Activated CD4-positive, alpha-beta T cell treated with anti-CD3 and anti-CD28 coated beads, Interleukin-2, amount 50 U/mL, for 4 hours (primary cell): ENCODE measurements at places on chromosomes 12 and 14.
A peak's percentile ranks its signal among the peaks of the same experiment; 100 is the strongest.

DNA sequence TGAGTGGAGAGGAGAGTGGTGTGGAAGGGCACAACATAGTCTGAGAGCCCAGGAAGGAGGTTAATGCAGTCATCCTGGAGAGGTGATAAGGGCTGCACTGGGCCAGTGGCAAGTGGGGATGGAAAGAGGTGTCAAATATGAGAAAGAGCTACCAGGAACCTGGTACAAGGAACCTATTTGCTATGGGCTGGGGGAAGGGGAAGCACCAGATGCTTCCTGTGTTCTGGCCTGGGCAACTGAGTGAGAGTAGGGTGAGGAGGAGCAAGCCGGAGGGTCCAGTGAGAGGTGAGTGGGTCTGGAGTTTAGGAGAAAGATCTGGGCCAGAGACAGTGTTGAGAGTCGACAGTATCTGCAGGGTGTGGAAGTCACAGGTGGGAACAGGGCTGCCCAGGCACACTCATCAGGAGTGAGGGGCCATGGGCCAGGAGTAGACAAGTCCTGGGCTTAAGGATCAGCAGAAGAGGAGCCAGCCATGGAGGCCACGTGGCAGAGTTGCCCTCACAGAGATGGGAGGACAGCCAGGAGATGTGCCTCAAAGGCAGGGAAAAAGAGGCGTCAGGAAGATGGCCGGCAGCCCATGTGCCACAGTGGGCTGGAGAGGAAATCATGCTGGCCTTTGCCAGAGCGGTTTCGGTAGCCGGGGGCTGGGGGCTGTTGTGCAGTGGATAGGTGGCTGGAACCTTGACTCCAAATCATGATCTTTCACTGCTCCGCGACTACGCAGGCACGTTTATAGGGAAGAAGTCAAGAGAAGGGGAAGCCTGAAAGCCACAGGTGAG lies 2.9 kb upstream of the AQP6 start:
- DNase-seq: no peak

DNA sequence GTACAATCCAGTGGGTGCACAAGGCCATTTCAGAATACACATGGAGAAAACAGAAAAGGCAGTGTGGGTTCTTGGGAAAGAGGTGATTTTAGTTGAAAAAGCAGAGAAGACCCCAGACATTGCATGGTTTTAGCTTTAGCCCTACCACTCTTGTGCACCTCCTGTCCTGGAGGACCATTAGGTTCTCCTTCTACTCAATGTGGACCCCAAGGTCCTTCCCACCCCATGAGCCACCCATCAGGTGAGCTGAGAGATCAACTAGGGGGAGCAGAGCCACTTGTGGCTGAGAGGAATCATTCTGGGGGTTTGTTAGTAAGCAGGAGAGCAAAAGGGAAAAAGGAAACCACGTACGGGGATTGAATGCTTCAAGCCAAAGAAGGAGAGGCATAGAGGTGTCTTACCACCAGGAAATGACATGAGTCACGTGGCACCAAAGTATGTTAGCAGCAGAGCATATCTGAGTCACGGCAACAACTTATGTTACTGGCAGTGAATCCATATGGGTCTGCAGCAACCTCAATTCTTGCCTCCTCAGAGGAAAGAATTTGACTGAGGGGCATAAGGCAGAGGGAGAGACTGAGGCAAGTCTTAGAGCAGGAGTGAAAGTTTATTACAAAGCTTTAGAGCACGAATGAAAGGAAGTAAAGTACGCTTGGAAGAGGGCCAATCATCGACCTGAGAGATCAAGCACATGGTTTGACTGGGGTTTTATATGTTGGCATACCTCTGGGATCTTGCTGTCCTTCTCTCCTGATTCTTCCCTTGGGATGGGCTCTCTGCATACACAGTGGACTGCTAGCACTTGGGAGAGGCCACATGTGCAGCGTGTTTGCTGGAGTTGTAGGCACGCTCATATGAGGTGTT lies 73.9 kb downstream of the HSD17B6 start:
- peak; percentile 9 for DNase-seq

GRCh38 chr12:119911182-119911581 lies 34.1 kb upstream of the CIT start:
- no peak for DNase-seq

DNA sequence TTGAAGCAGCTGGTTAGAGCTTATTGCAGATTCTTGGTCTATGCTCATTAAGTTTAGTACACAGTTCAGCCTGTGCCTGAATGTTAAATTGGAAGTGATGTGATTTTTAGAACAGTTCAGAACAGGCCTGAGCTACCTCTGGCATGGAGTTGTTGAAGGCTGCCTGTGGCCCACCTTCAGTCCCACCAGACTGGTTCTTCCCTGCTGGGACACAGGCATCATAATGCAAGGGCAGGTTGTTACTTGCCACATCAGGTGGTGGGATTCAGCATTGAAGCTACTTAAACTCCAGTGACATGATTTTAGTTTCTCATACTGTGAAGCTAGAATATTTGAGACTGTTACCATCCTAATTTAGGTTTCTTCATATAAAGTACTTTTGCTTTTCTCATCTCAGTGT lies 49.4 kb downstream of the PROX2 start:
- DNase-seq: no peak

GRCh38 chr12:114649585-114649984 lies 34.4 kb downstream of the TBX3 start:
- no peak for DNase-seq

GRCh38 chr14:103892247-103892646 lies 36.0 kb upstream of the TDRD9 start:
- no peak for DNase-seq

DNA sequence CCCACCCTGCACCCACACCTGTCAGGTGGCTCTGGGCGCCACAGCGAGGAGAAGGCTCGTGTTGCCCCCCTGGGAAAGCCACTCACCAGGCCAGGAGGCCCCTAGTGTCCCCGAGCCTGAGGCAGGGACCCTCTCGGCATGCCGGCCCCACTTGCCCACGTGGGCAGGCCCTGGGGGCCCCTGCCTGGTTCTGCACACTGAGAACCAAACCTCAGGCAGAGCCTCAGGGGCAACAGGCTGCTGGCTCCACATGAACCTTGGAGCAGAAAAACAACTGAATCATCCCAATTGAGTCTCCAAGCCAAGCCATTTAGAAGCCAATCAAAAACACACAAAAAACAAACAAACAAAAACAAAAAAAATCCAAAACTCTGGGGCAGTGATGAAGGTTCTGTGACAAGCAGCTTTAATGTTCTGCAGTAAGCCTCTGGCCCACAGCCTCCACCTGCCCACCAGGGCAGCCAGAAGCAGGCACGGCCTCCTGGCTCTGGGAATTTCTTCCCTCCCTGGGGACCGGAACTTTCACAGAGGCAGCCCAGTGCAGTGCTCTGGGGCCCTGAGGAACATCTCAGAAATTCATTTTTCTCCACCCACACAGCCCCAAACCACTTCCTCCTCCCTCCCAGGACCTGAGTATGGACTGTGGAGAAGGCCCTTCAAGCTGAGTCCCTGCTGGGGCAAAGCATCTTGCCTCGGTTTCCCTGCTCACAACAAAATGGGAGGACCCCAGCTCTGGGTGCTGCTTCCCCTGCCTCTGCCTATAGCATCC lies 90.2 kb downstream of the CHGA start:
- no peak for DNase-seq

DNA sequence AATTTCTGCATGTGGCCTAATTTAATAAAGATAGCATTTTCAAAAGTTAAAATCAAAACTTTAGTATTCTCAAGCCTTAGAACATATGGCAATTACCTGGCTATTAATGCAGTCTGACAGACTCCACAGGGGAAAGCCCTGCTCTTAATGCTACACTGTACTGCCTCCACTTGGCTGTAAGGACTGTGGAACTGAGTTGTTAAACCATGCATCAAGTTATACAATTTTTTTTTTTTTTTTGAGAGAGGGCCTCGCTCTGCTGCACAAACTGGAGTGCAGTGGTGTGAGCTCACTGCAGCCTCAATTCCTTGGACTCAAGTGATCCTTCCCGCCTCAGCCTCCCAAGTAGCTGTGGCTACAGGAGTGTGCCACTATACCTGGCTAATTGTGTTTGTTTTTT lies 19.0 kb upstream of the NDUFA12 start:
- DNase-seq: no peak

DNA sequence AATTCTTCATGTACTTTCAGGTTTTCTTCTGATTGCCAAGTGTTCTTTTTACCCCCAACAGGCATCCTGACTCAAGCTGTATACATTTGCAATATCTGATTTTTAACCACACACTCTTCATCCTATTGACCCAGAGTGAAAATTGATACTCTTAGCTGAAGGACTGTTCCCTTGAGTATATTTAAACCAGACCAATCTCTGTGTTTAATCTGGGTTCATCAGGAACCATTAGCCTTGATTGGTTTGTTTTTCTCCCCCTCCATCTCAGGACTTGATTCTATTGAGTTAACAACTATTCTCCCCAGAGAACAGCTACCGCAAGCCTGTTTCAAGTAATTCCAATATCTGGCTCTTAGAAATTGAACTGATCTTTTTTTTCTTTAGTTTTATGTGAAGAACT lies 222.3 kb upstream of the NOVA1 start:
- DNase-seq: no peak

GRCh38 chr12:55074806-55075205 lies 51.4 kb upstream of the OR9K2 start:
- DNase-seq: no peak

DNA sequence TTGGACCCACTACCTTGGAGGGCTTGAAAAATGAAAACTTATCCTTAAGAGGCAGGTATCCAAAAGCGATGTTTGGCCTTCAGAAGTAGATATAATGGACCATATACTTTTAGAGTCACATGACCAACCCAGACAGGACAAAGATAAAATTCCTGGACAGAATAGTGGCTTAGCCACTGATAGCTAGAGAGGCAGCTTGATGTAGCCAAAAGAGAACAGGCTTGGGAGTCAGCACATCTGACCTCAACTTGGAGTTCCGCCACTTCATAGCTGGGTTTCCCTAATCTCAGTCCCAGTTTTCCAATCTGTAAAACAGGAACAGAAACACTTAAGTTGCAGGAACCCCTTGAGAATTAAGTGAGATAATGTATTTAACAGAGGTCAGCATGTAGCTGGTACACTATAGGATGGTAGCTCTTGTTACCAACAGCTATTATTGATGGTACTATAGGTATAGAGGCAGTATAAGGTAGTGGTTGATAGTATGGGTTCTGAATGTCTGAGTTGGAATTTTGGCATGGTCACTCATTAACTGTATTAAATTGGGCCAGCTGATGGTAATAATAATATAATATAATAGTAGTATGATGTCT lies 63.2 kb upstream of the USP44 start:
- no peak for DNase-seq

DNA sequence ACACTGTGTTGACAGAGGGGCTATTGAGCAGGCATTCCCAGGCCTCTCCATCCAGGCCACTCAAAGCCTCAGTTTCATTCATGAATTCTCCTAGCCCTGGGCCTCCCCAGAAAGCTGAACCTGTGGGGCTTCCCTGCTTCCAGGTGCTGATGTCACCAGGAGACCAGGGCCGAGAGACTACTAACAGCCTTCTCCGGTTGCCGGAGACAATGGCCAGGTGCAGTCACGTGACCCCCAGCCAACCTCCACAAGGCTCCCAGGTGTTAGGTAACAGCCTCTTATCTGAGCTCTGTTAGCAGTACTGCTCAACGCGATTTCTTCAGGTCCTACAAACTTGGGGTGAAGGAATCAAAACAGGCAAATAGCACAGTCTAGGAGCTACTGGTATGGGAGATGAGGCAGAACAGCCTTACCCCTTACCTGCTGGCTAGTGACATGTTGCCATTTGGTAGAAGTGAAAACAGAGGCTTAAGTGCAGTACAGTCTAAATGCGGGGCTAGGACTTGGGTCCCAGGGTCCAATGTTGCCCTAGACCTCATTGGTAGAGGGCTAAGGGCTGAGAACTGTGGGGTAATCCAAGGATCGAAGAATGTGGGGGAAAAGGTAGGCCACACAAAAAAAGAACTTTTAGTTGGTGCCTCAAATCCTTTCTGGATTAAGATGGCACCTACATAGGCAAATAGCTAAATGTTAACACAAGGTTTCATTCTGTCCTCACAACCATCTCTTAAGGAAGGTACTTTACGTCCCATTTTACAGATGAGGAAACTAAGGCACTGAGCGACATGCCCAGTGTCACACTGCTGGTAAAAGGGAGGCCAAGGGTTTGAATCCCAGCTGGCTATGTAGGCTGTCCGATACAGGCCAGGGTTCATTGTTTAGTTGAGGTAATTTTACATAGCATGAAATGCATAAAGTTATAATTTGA lies 3.8 kb downstream of the CCDC88C start:
- peak; percentile 44 for DNase-seq

DNA sequence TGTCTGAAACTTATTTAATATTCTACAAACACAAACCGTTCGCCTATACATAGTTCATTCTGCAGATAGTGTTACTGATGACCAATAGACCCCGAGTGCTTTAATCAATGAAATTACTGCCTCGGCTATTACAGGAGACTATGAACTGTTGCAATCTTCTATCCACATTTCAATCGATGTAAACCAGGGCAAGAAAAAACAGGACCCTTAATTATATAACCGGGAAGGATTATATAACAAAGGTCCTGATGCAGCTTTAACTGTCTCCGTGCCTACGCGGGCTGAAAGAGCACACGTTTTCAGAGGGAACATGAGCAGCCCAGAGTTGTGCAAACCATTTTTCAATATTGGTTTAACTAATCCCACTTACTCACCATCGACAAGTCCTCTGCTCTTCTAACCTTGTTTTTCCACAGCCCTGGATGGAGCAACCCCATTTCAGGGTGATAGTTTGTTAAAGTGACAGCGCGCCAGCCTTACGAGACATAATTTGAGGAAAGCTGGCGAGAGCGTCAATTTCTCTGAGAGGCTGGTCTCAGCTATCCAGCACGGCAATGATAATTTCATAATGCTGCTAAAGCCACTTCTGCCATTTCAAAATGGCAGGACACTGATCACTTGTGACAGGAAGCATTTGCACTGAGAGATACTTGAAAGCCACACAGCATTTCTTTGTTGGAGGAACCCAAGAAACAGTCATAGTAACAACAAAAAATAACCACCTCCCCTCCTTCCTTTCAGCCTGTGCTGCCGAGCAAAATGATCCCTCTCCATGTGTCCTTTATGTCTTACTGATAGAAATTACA lies 184.6 kb downstream of the FOXN3 start:
- DNase-seq: no peak
